Renal cortex interstitium (tissue), 15 donors: ENCODE measurements at places on chromosomes 7 and 10. TPM values are rescaled to one million over a fixed set of nuclear protein-coding genes. Genes with fewer than 3 reads are reported as not detected.

- DNase-seq, result no peak
Observed at GRCh38 chr10:126036515-126036914, 140.2 kb downstream of the FANK1 start.

DNA sequence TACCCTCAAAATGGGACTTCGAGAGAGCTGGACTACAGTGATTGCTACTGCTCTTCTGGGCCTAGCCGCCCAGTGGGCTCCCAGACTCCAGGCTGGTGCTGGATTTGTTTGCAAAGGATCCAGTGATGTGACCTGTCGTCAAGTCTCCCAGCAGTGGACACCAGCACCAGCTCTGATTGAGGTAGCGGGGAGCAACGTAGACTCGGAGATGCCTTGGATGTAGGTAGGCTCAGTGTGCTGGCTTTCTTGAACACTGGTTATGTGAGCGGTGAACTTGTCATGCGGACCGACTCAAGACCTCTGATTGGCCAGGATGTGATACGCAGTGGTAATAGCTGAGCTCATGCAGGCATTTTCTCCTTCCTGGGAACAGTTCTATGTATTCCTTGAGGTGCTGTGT, 19.4 kb downstream of the AKR1C2 start:
- no peak for DNase-seq

DNA sequence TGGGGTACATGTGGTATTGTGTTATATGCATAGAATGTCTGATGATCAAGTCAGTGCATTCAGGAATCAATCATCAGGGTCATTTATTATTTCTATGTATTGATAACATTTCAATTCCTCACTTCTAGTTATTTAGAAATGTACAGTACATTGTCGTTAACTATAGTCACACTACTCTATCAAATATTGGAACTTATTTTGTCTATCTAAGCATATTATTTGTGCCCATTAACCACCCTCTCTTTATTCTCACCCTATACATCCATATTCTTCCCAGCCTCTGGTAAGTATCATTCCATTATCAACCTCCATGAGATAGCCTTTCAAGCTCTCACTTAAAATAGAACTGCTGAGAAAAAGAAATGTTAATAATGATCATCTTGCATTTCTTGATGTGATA, 596.5 kb upstream of the POT1 start:
- DNase-seq, result no peak

DNA sequence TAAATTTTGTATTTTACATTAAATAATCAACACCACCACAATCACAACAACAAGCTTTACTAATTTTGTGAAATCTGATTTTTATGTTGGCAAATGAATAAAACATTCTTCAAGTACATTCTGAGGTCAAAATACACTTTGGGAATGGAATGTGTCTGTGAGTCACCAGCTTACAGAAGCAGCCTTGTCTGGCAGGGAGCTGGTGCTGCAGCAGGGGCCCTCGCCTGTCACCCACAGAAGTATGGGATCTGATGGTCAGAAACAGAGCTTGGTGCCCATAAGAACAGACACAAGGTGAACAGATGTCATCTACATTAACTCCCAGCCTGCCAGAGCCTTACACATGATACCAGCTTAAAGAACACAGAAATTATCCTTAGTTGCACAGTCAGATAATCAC, 496.9 kb downstream of the CCSER2 start:
- no peak for DNase-seq

- DNase-seq, result no peak
Observed at GRCh38 chr7:141418066-141418465, 133.1 kb upstream of the AGK start.

DNA sequence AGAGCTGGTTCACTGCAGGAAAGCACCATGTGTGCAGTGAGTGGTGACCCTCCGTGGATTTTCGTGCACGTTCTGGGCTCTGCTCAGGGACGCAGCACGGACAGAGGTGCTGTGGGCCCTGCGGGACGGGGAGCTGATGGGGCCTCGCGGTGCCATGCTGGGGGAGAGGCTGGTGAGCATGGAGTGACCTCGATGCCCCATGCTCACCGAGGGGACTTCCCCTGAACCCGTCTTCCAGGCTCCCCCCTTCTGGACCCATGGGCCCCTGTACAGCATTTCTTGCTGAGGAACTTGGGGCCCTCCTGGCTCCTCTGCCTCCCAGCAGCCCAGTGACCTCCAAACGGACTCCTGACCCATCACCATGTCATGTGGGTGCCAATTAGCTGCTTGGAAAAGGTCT, 253.7 kb downstream of the DNAJB6 start:
- DNase-seq, result no peak

- DNase-seq, result no peak
Observed at GRCh38 chr7:88919478-88920131, 124.1 kb upstream of the TEX47 start.

- DNase-seq, result no peak
Observed at GRCh38 chr7:999149-999879, 16.3 kb downstream of the CYP2W1 start.

DNA sequence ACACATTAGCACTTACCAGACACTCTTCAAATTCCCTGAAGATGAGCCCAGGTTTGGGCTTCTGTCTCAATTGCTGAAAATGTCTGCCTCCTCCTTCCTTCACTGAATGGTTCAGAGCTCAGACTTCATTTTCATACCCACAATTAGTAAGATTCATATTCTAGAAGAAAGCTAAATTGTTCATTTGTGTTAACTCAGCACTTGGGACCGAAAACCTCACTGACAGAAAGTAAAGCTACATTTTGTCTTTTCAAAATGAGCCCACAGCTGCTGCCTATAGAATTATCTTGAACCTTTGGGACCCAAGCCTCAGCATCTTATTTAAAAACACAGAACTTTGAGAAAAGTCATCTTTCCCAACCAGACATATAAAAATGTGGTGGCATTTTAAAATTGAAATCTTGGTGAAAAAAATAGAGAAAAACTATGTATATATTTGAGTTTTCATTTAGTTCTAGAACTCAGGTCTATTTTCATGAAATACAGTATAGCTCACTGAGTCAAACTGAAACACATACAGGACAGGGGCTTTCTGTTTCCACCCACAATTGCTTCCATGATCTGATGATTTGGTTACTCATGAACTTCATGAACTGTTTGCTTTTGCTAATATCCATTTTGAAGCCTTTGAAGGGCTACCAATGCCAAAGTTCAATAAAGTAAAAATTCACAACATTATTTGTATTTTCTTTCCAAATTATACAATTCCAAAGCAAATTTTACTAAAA, 119.1 kb upstream of the PFKP start:
- DNase-seq, result no peak

GRCh38 chr10:20877554-20877953, 19.6 kb downstream of the NEBL start:
- no peak for DNase-seq

DNA sequence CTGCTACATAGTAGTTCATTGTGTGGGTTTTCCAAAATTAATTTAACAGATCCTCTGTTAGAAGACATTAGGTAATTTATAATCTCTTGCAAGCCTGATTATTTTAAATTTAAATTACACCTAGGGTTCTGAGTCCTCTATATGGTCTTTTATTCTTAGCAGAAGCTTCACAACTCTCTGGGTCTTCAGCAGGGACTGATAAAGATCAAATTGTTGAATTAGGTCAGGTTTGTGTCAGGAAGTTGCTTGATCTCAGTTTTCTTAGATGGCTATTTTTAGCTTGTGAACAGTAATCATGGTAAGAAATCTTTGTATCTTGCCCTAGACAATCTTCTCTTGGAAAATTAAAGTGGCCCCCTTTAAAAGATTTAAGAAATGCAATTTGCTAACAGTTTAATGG, 183.1 kb upstream of the HDAC9 start:
- no peak for DNase-seq

DNA sequence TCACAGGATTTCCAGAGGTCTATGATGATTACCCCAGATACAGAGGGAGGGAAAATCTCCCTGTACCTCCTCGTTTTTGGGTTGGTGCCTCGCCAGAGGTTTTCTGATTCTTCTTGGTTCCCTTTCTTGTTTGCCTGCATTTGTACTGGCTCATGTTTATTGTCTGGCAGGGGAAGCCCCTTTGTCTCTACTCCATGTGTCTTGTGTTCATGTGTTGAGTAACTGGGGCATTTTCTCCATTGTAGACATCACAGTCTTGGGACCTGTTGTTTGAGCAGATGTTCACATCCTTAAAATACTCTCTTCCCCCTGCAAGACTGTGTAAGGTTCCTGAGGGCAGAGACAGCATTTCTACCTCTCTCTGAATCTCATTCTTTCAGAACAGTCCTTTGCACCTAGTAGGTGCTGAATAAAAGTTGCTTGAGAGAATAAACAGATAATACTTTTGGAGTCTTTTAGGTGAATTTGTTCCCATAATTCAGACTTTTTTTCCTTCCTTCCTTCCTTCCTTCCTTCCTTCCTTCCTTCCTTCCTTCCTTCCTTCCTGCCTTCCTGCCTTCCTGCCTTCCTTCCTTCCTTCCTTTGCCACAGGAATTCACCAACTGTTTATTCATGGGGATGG, 25.1 kb downstream of the CDK14 start:
- no peak for DNase-seq

- no peak for DNase-seq
Observed at GRCh38 chr10:79492256-79492655, 20.1 kb upstream of the EIF5AL1 start.

DNA sequence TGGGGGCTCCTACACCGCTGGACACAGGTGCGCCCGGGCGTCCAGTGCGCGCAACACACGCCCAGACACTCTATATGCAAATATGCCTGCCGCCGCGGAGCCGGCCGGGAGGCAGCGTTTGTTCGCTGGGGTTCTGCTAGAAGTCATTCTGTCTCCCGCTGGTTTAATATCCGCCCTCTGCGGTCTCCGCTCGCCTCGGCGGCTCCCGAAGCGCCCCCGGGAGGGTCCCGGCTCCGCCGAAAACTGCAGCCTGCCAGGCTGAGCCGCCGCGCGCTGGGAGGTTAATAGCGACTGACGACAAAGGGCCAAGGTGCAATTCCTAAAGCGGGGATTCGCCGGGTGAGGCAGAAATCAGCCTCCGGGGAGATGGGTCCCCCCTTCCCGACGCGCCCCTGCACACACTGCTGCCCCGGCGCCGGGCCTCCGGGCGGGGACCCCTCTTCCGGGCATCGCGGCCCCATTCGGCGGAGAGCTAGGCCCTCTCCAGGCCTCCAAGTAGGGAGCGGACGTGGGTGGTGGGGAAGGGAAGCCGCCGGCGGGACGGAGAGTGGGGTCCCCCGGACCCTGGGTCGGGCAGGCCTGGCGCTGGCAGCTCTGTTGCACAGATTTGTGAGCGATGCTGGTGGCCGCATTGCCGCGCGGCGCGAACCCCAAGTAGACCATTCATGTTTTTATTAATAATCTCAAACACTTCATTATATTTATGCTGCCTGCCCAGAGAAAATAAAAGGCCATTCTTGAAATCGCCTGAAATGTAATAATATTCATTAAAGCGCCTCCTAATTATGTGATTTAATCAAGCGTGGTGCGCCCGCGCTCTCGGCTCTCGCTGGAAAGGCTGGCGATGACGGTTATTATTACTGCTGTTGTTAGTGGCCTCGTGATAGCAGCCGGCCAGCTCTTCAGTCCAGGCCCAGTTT, 9.1 kb downstream of the EN2 start:
- DNase-seq, result no peak

DNA sequence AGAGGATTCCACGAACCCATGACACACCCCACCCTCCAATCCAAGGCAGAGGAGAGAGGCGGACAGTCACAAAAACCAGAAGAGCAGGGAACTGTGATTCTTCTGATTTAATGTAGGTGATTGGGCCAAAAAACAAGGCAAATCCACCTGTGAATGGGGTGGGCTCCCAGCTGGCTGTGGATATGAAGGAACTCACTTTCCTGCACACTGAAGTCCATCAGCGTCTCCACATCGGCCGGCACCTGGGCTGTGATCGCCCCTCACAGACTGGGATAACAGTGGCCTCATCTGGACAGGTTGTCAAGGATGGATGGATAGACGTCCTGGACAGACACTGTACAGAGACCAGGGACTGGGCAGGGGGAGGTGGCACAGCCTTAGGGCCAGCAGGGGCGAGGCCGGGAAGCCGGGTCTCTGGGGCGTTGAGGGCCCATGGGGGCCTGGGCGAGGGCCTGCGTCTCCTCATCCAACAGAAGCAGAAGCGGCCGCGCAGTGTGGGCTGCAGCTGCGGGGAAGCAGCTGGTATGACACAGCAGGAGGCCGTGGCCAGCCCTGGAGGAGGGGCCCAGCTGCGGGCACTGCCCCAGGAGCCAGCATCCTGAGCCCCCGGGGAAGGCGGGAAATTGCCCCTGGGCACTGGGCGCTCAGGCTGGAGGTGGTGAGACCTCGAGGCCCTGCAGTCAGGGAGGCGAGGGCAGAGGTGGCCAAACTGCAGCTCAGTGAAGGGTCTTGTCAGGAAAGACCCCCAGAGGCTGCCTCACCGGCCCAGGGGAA, 54.2 kb downstream of the DIP2C start:
- no peak for DNase-seq

DNA sequence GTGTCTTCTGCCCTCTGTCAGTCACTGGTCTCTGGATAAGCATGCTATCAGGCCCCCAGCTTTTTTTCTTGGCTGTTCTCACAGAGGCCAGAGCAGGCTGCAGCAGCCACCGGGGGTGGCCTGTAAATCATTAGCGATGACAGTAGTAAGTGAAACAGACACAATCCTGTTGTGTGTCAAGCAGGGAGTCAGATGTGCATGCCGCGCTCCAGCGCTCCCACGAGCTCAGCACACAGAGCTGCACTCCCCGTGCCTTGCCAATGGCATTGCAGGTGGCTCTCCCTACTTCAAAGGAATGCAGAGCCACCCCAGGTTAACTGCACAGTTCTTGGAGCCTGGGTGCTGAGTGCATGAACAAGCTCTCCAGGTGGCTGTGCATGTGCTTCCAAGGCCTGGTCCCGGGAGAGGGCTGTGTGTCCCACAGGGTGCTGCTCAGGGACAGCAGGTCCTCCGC, 226.1 kb downstream of the GLRX3 start:
- peak; percentile 64 for DNase-seq

GRCh38 chr7:34137176-34137575, 231.8 kb downstream of the BMPER start:
- no peak for DNase-seq

DNA sequence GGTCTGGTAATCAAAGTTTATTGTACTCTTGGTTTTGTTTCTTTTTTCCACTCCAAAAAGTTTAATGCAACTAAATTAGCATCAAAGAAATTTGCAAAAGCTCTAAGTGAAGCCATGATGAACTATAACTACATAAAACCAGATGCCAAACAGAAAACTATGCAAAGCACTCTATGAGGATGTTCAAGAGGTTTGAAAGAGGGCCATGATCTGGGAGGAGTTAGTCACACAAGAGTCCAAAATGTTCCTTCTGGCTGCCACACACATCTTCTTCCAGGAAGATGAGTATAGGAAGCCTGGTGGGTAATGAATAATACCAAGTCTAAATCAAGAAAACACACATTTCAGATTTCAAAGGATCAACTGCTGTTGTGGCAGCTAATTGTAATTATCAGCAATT, 28.4 kb downstream of the GLI3 start:
- DNase-seq, result no peak

The GPRIN2 gene
- 3.8 TPM for polyA plus RNA-seq

The ADCY1 gene
- polyA plus RNA-seq, result 3.0 TPM

The MSS51 gene
- polyA plus RNA-seq, result 2.5 TPM

The FAM180A gene
- polyA plus RNA-seq, result not detected

The RBAK gene
- polyA plus RNA-seq, result 23.4 TPM

The PAX4 gene
- polyA plus RNA-seq, result not detected

The HABP2 gene
- polyA plus RNA-seq, result 0.58 TPM

The TRPV5 gene
- 0.80 TPM for polyA plus RNA-seq

The GNGT1 gene
- not detected for polyA plus RNA-seq

The MBLAC1 gene
- 1.8 TPM for polyA plus RNA-seq

The FAM20C gene
- polyA plus RNA-seq, result 66.1 TPM

The ATP5MK gene
- 233 TPM for polyA plus RNA-seq

The PALD1 gene
- polyA plus RNA-seq, result 11.9 TPM
